ENCODE measurements at places on chromosomes 7 and 10. TPM values are rescaled to one million over a fixed set of nuclear protein-coding genes. Genes with fewer than 3 reads are reported as not detected.

Gene HOXA2
- total RNA-seq, result 0.20 TPM

Gene ANXA8
- total RNA-seq, result not detected

GRCh38 chr7:106165337-106165736 lies 53.2 kb upstream of the SYPL1 start:
- DNase-seq, result no peak

DNA sequence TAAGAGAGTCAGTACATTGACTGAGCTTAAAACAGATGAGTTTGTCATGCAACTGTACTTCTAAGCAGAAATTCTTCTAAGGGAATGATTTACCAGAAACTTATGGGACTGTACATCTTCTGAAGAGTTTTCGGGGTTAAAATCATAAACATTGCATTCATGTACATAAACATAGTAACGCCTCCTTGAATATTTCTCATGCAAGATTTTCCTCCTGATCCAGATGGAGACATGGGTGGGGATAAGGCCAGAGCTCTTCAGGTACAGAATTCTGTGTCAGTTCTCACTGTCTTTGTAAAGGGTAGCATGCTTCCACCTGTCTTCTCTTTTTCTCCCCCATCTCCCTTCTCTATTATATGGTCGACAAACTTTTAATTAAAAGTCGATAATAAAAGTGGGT lies 335.3 kb downstream of the ABCA13 start:
- DNase-seq, result no peak

DNA sequence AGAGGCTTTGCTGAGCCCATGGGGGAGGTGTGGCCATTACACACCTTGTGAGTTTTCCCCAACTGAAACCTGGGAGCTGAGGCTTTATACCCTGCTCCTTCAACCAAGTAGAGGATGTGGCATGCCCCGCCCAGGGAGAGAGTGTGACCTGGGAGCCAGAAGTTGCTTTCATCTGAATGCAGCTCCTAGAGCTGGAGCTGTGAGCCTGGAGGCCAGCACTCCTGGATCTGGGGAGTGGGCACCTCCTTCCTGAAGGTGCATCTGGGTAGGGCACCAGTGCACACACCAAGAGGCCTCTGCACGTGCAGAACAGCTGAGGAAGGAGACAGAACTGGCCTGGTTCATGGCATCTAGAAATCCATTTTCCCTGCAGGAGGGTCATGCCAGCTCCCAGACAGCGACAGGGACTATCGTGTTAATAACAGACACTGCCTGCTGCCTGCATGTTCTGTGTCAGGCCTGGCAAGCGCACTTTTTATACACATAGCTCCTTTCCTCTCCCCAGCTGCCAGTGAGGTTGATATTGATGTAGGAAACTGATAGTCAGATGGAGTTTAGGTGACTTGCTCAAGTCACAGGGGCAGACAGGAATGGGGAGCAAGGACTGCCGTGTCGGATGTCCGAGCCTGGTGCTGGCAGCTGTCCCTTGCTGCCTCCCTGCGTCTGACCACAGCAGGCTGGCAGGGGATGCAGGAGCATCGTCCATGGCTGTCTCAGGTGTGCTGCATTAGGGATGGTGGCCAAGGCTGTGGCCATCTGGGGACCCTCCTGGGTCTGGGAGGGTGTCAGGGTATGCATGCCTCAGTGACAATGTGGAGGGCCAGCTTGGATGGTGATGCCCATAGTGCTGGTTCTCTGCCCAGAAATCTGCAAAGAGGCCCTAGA lies 189.9 kb upstream of the CXCL12 start:
- DNase-seq, result no peak

Data from lung microvascular endothelial cell (primary cell).